ENCODE measurements at places on chromosomes 11 and 22.
A peak's percentile ranks its signal among the peaks of the same experiment; 100 is the strongest.

DNA sequence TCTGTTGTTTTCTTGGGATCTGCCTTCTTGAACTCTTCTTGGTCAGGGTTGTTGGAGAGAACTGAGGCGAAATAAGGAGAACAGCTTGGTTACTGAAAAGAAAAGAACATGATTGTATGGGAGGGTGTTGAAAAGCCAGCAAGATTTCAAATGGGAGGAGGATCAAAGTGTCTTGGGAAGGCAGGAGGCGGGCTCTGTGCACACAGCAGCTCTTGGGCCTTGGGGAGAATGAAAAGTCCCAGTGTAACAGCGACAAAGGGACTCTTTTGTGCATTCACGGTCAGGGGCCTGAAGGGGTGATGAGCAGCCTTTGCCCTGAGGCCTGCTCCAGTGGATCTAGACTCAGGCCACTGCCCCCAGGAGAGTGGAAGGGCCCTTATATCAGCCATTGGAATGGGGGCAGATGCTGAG lies 135.4 kb downstream of the ADAMTS15 start:
- no peak for DNase-seq

DNA sequence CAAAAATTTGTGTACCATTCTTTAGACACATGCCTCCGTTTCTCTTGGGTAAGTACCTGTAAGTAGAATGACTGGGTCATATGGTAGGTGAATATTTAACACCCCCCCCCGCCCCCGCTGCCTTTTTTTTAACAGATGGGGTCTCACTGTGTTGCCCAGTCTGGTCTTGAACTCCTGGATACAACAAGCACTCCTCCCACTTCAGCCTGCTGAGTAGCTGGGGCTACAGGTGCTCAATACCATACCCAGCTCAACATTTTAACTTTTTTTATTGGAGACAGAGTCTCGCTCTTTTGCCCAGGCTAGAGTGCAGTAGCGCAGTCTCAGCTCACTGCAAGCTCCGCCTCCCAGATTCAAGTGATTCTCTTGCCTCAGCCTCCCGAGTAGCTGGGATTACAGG lies 32.5 kb downstream of the CECR2 start:
- DNase-seq = no peak

- no peak for DNase-seq
Observed at GRCh38 chr11:75344761-75345454, 6.6 kb downstream of the ARRB1 start.

- DNase-seq = no peak
Observed at GRCh38 chr11:86957976-86958646, 2.9 kb upstream of the FZD4 start.

GRCh38 chr22:38953577-38954413 lies 3.6 kb upstream of the APOBEC3A start:
- DNase-seq = peak; percentile 7

DNA sequence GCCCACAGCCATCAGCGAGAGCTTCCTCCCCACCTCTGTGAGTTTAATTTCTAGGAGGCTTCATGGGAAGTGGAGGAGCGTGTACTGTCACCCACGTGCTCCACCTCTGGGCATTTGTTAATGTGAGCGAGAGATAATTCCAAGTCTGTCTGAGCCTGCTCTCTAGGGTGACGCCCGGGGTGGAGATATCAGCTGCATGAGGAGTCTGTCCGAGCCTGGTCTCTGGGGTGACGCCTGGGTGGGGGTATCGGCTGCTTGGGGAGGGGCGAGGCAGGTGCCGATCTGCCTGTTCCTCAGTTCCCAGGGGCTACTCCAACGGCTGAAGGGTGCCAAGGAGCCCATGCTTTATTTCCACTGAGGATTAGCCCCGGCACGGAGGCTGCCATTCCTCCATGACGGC lies 735.0 kb downstream of the BRD1 start:
- DNase-seq = no peak

DNA sequence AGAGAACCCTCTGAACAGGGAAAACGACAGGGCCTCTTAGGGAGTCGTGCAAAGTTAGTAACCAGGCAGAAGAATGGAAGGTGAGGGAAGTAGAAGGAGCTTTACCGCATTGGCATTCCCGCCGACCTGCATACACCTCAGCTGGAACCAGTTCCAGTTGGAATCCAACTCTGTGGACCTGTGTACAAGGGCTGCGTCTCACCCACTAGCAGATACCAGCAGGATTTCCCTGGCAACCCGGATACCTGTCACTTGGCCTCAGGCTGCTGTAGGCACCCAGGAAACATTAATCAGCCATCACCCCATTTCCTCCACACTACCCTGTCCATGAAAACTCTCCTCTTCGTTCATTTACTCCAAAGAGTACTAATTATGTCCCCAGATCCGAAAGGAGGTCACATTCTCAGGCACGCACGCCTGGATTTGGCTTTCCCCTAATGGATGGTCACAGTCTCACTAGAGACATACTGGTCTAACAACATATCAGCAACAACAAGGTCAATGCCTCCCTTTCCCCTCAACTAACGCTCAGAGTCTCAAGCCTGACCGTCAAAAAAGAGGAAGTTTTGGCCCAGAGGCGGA lies 842 bp downstream of the ARFGAP2 start:
- no peak for DNase-seq

- DNase-seq = no peak
Observed at GRCh38 chr11:34356130-34356529, 1.7 kb downstream of the ABTB2 start.

- no peak for DNase-seq
Observed at GRCh38 chr11:12770966-12771597, 96.9 kb downstream of the TEAD1 start.

DNA sequence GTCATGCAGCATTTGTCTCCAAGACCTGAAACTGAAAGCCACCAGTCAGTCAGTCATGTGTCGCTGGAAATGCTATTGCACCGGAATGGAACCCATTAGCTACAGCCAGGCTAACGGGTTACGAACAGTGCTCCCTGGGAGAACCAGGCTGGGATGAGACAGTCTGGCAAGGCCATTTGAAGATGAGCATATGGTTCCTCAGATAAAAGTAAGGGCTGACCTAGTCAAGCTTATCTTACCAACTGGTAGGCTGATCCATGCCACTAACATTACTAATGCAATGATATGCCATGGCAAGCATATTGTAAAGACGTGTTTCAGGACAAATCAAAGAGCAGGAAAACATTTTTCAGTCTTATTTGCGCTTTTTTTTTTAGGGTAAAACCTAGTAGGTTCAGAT lies 28.4 kb downstream of the NAP1L4 start:
- no peak for DNase-seq

DNA sequence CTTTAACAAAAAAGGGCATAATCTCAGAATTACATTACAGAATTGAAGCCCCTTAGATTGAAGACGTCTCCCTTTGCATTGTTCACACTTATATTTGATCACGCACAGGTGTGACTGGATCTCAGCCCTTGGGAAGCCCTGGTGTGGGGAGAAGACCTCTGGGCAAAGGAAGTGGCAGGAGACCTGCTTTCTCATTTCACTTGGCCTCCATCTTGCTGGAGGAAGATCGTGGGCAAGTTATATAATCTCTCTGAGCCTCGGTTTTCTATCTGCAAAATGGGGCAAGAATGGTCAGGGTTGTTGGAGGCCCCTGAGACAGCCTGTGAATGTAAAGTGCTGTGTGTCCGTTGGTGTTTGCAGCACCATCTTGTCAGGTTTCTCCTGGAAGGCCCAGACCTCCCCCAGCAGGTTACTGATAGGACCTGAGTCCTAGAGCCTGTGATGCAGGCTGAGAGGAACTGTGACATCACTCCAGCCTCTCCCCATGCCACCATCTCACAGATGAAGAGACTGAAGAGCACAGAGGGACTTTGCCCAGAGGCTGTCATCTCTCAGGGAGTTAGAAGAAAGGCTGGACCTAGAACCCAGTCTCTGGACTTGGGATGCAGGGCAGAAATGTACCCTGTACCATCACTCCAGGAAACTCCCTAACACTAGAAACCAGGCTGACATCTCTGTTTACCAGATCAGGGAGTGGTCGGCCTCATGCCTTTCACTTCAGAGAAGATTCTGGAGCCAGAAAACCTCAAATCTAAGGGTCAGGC lies 1.1 kb upstream of the APOA1 start:
- DNase-seq = no peak

DNA sequence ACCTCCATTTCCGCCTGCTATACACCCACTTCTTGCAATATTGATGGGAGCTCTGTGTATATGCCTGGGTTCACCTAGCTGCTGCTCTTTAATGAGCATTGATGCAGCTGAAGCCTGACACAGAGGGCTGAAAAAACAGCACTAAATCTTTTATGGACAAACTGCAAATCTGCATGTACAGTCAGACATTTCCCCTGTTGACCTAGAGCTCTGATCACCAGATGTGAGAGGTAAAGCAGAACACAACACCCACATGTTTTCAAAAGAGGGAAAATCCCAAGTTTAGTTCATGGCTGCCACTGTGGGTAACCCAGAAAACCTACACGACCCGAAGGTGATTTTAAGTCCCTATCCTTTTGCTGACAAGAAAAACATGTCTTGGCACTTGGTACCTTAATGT lies 303.0 kb upstream of the PITPNB start:
- DNase-seq = no peak

- no peak for DNase-seq
Observed at GRCh38 chr22:36349726-36350125, 38.0 kb downstream of the MYH9 start.

GRCh38 chr11:46003572-46003971 lies 81.1 kb downstream of the LARGE2 start:
- no peak for DNase-seq

DNA sequence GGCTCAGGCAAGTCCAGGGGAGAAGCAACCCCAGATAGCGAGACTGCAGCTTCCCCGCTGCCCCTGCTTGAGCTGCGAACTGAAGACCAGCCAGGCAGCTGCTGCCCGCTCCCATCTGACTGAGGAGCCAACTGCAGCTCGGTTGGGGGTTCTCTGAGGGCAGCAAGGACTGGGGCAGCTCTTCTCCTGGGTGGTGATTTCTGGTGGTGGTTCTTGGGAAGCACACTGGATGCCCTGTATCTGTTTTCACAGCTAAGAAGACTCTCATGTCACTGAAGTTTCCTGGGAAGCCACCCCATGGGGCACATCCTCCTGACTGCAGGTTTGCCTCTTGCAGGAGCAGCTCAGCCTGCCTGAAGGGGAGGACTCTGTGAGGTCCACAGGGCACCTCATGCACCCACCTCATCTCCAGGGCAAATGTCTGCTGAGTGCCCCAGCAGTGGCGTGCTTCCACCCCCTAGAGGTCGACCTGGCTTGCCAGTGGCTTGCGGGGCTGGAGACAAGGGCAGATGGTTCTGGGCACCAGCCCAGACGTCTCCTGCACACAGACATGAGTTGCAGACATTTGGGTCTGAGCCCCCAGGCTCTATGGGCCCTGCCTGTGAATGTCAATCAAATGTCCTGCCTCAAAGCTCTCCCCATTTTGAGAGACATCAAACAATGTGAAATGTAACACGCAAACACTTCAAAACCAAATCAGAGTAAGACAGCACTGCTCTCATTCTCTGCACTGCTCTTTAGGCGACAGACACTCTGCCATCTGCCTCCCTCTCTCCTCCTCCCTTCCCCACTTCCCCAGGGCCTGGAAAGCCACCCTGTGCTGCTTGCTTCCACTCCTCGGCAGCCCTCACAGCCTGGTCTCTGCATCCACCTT lies 800.9 kb downstream of the BRD1 start:
- no peak for DNase-seq

GRCh38 chr11:103358251-103358650 lies 249.0 kb downstream of the DYNC2H1 start:
- no peak for DNase-seq

- no peak for DNase-seq
Observed at GRCh38 chr11:11419747-11420146, 66.7 kb upstream of the CSNK2A3 start.

- no peak for DNase-seq
Observed at GRCh38 chr11:117702946-117703598, 93.9 kb downstream of the DSCAML1 start.

DNA sequence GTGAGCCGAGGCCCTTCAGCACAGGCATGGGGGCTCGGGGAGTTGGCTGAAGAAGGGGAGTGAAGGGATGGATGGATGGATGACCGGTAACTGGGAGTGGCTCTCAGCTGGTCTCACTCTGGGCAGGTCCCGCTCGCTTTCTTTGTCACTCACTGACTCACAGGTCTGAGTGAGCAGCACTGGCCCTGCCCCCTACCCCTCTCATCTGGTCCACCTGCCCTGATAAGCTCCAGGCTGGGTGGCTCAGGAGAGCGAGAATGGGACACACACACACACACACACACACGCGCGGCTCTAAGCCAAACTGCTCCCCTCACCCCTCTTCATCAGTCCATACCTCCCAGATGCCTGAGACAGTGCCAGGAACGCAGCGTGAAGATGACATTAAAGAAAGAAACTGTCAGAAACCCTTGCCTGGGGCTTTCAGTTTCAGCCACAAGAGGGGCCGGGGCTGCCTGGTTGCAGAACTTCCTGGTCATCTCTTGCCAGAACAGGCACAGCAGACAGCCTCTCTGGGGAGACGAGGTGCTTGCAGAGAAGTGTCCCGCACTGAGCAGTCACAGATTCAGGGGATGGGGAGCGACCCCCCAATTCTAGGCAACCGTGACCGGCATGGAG lies 16.5 kb upstream of the SHISAL1 start:
- DNase-seq = peak; percentile 32

DNA sequence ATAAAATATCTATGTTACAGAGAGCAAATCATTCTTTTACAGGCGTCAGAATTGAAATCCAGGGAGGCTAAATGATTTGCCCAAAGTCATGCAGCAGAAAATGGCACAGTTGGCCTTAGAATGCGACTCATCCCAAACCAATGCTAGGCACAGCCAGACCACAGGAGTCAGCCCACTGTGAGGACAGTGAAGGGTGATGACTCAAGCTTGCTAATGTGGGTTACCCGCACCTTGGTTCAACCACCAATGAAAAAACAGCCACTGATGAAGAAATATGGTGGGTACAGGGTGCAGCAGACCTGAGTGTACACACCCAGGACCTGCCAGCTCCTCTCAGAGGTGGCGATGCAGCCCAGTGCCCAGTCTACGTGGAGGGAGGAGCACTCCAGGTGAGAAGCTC lies 89.7 kb downstream of the ZC3H12C start:
- no peak for DNase-seq

GRCh38 chr11:8604078-8604723 lies 10.2 kb upstream of the STK33 start:
- no peak for DNase-seq

DNA sequence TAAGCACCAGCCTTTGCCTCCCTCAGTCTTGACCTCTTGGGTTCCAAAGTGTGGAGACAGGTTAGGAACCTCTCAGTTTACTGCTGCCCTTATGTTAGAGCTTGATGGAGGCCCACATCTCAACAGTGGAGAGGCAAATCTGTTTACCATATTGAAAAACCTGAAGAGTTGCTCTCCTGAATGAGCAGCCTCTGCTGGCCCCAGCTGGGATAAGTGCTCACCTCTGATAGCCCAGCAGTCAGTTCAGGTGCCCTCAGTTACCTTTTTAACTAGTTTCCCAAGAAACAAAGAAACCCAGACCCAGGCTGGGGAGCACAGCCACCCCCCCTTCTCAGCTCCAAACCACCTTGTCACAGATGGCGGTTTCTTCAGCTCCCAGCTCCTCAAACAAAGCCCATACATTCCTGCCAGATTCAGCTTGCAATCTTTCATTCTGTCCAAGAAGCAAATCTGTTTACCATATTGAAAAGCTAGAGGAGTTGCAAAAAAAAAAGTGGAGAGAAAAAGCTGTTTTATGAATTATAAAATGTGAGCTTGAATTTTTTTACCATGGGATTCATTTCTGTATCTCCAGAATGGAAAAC lies 57.2 kb downstream of the PPFIBP2 start:
- DNase-seq = no peak

GRCh38 chr11:63919267-63920125 lies 2.5 kb upstream of the RCOR2 start:
- DNase-seq = no peak

- DNase-seq = no peak
Observed at GRCh38 chr22:39674536-39674935, 104.0 kb downstream of the CACNA1I start.

GRCh38 chr11:10641177-10641911 lies 52.2 kb downstream of the IRAG1 start:
- DNase-seq = no peak
